ENCODE measurements at places on chromosomes 1 and 21.

DNA sequence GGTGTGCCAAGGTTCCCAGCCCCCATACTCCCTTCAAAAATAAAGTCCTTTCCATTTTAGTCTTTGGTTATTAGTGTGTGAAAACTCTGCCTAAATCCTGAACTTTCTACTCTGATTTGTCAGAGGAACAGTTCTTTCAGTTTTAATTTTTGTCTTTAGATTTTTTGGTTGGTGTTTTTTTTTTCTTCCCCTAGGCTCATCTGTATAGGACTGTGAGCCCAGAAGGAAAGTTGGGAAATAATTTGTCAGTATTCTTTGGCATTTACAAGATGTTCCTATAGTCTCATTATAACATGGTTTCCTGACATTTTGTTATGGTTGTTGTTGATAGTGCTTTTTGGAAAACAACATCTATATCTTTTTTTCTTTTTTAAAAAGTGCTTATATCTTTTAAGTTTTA, 38.0 kb downstream of the LAMC1 start:
- DNase-seq, result no peak

DNA sequence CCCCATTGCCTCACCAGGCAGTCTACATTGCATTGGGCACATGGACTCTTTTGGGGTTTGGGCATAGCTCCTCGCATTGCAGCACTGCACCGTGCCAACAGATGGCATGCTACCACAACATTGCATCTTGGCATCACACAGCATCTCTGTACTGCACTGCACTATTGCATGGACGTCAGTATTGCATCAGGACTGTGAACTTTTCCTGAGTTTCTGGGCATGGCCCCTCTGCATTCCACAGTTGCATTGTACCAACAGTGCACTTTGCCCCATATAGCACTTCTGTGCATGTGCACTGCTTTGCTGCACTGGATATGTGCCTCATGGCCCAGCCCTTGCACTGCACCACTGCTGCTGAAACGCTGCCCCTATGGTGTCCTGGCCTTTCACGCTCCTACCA, 9.6 kb downstream of the PTPRU start:
- DNase-seq, result peak; percentile 62

- no peak for DNase-seq
These were observed 97.5 kb upstream of the ARHGEF16 start for GRCh38 chr1:3356827-3357460.

GRCh38 chr1:225446595-225446960, 18.7 kb upstream of the LBR start:
- no peak for DNase-seq

DNA sequence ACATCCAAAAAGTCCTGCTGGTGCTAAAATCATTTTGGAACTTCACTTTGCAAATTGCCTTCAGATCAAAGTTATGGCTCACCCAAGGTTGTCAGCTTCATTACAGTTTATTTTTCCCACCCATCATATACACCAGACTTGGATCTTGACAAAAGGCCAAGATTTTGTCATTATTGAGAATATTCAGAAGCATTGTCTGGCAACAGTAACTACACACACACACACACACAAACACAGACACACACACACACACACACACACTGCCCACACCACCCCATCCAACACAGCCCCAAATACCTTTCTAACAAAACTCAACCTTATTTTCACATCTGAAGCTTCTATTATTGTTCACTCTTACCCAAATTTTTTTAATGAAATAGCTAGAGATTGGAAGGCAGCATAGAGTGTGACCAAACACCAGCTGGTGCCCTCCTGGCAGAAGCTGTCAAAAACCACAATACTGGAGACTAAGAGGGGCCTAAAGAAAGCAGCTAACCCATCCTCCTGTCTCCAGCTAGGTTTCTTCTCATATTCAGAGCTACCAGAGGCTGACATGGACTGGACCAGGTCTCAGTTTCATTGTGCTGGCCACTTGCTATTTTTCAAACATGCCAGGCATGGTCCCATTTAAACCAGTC, 139.1 kb upstream of the ZC3H11B start:
- no peak for DNase-seq

DNA sequence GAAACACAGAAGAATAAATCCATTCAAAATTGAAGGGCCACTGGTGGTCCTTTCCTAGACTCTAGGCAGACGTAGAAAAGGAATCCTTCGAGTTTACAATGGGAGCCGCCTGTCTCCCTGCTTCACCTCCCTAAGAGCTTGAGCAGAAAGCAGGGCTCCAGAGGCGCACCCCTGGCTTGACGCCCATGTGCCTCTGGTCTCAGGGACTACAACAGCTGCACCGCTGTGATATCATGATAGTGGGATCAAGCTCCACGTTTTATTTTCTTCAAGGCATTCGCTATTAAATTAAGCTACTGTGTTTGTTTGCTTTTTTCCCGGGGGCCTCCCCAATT, 403 bp upstream of the C1orf122 start:
- DNase-seq, result no peak

GRCh38 chr1:21815724-21816321, 3.8 kb downstream of the LDLRAD2 start:
- no peak for DNase-seq

DNA sequence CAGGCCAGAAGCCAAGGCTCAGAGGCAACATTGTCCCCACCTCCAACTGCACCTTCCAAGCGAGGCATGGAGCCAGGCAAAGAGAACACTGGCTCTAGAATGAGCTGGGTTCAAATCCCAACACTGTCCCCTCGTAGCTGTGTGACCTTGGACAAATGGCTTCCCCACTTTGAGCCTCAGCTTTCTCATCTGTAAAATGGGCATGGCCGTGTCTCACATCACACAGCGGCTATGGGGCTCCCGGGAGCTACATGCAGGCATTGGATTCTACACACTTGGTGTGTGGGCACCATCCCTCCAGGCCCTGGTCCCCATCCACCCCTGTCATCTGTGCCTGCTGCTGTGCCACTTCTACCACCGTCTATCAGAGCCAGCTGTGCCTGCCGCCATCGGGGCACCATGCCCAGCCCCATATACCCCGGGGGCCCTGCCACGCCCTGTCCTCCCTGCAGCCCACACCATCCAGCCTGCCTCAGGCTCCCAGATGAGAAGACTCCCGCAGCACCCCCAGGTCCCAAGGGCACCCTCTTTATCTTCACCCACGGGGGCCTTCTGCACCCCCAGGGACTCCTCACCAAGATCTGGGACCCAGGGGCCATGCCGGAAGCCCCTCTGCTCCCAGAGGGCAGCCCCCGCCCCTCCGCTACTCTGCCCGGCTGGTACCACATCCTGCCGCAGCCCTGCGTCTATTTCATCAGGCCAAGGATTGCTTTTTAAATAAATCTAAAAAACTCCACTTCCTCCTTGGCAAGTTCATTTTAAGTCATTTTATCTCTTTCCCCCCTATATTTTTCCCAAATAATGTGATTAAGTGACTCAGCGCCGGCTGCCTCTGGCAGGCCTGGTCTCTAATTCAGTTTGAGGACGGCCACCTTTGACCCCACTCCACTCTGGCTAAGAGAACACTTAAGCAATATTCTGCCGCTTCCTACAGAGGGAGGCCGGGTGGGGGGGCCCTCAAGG, 107.8 kb upstream of the TARDBP start:
- no peak for DNase-seq

- DNase-seq, result no peak
These were observed 1.9 kb downstream of the EFNA3 start for GRCh38 chr1:155080312-155081228.

- peak; percentile 91 for DNase-seq
These were observed 33.4 kb upstream of the USH2A start for GRCh38 chr1:216456682-216457081.

- DNase-seq, result peak; percentile 97
These were observed 495.1 kb downstream of the SETD4 start for GRCh38 chr21:35565204-35565611.

GRCh38 chr1:1033731-1034438, 14.0 kb downstream of the AGRN start:
- no peak for DNase-seq

DNA sequence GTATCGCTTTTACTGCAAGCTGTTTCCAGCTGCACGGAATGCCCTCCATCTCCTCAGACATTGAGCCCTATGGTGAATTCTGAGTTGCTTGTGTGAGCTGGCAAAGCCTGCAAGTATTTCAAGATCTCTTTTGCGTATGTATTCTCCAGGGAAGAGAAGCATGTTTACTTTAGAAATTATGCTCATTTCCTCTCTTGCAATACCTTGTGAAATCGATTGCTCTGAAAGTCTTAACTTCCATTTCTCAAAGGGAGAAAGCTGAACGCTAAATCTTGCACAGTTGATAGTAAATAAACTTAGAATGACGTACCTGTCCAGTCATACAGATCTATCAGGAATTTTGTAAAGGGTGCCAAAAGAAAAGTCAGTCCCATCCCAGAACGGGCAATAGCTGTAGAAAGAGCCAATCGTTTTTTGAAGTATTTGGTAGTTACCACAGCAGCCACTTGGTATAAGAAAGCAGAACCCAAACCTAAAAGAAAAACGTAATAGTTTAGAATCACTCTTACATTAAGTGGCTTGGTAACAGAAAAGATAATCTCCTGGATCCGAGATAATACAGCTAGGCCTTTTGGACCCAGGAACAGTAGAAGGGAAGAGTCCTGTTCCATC, 10.0 kb downstream of the SLC16A4 start:
- peak; percentile 37 for DNase-seq

DNA sequence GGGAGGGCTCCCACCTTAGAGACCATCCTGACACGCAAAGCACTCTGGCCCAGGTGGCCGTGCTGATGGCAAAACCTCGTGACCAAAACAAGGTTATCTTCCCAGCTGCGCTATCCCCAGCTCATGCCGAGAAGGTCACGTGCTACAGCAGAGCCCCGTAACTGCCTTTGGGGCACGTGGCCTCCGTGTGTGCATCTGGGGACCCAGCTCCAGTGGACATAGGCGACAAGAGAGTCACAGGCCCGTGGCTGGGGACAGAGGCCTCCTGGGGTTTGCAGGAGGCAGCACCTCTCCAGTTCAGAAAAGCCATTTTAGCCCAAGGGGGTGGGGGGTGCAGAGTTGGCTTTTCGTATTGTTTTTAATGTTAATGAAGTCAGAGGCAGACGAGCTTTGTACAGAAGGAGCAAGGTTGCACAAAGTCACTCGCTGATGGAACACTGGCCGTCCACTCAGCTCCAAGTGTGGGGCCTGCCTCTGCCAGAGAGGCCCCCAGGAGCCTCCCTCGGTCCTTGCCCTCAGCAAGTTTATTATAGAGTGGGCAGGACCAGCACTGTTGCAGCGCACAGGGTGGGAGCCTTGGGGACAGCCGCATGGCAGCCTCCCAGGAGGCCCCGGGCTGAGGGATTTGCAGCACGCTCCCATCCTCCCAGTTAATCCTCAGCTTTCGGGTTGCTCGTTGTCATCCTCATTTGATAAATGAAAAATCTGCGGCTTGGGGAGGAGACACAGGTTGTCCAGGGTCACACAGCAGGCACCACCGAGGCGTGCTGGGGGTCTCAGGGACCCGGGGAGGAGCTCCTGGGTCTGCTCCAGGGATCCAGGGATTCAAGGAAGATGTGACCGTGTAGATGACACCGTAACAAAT, 8.0 kb upstream of the PDE9A start:
- DNase-seq, result no peak

DNA sequence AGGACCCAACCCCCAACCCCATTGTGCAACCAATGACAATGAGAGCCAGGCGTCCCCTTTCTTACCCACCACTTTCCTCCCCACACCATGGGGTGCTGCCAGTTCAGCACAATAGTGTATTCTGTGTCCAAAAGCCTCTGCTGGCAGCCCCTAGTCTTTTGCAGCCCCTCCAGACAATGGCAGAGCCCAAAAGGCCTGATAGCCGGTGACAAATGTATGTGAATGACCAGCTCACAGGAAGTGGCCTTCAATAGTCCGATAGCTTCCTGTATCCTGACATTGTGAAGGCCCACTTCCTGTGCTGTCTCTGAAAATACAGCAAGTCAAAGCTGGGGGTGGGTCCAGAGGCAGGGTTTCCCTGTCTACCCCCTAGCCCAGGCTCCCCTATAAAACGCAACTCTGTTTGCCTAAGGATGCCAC, 16.6 kb downstream of the SMIM12 start:
- no peak for DNase-seq

DNA sequence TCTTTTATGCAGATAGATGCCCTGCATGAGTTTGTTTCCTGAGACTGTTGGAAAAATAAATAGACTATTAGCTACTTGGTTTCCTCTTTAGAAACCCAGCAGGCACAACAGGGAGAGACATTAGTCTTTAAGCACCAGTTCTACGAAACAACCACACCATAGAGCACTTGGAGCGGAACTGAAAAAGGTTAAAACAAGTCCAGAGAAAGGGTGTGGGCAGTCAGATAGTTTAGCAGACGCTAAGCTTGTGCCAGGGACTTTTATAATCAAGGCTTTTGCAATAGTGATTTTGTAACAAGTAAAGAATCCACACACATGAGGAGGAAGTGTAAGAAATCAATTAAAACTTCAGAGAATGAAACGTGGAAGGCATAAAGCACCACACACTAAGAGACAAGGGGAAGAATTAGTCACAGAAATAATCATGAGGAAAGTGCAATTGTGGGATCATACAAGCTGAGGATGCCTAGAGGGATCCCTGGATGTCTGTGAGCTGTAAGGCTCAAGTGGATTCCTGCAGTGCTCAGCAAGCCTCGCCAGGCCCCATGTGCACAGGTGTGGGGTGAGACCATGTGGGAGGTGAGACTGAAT, 37.8 kb upstream of the TLR5 start:
- DNase-seq, result no peak

DNA sequence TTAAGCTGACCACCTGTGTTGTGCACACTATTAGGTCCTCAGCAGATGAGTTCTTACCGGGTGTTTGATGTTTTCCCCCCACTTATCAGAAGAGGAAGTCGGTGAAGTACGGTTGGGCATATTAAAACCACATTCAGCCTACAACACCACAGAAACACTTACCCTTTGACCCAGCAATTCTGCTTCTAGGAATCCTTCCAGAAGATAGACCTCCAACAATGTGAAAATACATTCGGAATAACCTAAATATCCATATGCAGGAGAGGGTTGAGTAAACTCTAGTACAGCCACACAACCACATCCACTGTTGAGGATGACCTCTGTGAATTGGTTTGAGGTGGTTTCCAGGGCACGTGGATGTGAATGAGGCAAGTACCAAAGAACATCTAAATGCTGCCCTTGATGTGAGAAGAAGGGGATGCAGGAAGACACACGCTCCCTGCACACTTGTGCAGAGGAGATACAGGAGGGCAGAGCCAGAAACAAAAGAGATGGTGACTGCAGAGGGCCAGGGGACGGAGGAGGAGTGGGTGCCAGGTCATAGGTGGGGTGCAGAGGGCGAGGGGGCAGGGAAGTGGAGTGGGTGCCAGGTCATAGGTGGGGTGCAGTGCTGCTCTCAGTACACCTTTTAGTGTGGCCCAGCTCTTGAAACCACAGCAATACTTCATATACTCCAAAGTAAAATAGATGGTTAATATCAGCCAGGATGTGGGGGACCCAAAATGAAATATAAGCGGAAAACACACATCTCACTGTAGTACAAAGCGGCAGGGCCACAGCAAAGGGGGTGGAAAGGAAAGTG, 12.8 kb downstream of the ADARB1 start:
- no peak for DNase-seq

- no peak for DNase-seq
These were observed 38.2 kb downstream of the CRYAA start for GRCh38 chr21:43207043-43207315.

- no peak for DNase-seq
These were observed 168.4 kb downstream of the RERE start for GRCh38 chr1:8649027-8649426.

Measured in fibroblast of skin of back (primary cell).